H1 (cell line): ENCODE measurements at places on chromosomes 5 and 9.

- no peak for DNase-seq
Measured at GRCh38 chr9:129698254-129698757, 32.9 kb downstream of the PRRX2 start.

DNA sequence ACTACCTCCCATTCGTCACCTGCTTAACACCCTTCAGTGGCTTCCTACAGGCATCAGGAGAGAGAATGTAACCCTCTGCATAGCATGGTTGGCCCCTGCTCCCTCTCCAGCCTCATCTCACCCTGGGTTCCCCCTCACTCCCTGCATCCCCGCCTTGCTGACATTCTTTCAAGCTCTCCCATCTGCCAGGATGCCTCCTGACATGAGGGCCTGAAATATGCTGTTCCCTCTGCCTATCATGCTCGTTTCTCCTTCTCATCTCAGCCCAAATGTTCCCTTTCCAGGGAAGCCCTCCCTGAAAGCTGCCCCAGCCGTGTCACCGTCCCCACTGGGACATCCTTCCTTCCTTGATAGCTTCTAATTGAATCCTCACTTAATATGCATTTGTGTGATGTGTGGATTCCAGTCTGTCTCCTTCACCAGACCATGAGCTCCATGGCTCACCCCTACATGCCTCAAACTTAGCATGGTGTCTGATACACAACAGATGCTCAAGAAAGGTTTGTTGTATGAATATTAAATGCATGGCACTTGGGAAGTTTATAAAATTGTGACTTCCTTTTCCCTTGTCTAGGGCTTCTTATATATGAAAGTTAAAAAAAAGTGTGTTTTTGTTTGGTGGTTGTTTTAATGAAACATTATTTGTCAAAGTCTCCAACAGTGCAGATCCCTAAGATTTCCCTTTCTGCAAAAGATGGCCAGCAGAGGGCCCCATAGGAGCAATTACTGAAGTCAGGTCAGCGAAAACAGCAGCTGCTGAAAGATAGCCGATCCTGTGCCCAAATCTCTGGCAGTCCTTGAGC, 7.3 kb upstream of the C5orf58 start:
- DNase-seq, result peak; percentile 84

GRCh38 chr5:123951582-123951977, 439.6 kb downstream of the CSNK1G3 start:
- no peak for DNase-seq

- DNase-seq, result no peak
Measured at GRCh38 chr9:131598121-131598520, 52.8 kb downstream of the PRRT1B start.

- DNase-seq, result no peak
Measured at GRCh38 chr9:112503170-112503569, 16.5 kb downstream of the KIAA1958 start.

DNA sequence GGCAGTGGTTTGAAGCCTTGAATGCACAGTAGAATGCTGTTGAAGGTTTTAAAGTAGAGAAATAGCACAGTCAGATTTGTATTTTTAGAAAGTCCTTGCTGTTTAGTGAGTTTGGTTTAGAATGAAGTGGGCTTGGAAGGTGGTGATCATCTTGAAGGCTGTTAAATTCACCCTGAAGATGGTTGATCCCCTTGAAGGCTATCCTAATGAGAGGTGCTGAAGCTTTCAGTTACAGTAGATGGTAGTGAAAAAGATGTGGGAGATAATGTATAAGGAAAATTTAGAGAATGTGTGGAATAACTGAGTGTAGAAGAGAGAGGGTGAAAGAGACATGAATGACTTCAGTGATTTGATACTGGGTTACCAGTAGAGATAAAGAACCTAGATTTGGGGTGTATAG, 16.0 kb downstream of the TENT2 start:
- DNase-seq, result no peak

GRCh38 chr5:5558102-5558501, 135.6 kb downstream of the ICE1 start:
- no peak for DNase-seq

GRCh38 chr5:118984602-118985001, 3.7 kb downstream of the DTWD2 start:
- no peak for DNase-seq

GRCh38 chr9:38339087-38339486, 53.4 kb upstream of the ALDH1B1 start:
- DNase-seq, result no peak

GRCh38 chr9:92631452-92632343, 38.2 kb downstream of the IPPK start:
- no peak for DNase-seq

DNA sequence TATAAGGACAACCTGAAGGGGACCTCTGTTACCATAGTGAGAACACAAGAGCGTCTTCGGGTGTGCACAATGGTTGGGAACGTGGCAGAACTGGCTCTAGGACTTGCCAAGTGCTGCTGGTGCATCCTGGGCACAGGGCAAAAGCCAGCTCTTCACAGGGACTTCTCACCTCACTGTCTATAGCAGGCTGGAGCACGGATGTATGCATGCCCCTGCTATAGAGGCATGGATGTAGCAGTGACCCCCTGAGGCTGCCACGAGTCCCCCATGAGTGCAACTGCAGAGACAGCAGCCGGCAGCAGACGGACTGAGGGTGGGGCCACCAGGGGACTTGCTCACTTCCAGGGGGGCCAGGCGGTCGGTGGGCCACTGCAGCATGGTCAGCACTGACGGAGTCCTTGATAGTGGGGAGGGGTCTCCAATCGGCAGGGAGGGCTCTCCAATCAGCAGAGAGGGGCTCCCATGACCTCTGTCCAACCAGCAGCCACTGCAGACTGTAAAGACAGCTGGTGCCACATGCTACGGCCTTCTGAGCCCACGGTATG, 64.9 kb downstream of the SEMA4D start:
- no peak for DNase-seq

DNA sequence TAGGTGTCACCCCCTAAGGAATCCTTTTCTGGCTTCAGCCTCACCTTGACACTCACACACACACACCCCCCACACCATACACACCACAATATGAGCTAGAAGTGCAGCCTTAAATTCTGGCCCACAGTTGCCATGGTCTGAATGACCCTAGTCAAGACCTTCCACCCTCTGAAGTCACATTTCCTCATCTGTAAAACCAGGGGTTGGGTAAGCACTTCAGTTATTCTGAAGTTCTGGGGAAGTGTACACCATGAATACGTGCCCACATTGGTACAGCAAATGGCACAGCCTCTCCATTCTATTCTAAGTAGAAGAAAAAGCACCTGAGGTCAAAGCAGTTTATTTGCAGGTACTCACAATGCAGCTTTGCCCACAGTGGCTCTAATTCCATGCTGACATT, 372.8 kb upstream of the KLF4 start:
- DNase-seq, result no peak

GRCh38 chr9:75149841-75150241, 61.5 kb downstream of the OSTF1 start:
- no peak for DNase-seq

DNA sequence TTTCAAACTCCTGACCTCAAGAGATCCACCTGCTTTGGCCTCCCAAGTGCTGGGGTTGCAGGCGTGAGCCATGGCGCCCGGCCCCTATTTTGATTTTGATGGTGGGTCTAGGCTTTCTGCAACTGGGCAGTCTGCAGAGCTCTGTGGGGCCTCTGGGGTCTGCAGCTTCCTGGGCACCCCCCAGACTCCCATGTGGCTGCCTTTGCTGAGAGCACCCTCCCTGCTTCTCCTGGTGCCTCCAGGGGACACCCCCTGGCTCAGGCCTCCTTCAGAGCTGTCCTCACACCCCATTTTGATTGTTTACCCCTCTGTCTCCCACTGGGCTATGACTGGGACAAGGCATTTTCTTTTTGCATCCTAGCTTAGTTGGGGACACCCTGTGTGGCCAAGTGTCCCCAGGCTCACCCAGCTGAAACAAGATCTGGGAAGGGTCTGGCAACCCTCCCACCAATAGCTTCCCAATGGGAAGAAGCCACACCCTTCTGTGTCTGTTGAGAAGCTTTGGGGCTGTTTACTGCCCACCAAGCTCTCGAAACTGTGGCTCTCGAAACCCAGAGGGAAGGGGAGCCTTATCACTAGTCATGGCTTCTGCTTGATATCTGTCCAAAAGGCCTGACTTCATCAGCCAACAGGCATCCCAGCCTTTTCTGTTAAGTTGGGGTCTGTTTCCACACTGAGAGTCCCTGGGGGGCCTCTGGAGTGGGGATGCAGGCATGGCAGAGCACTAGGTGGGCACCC, 204.4 kb upstream of the IER5L start:
- no peak for DNase-seq

DNA sequence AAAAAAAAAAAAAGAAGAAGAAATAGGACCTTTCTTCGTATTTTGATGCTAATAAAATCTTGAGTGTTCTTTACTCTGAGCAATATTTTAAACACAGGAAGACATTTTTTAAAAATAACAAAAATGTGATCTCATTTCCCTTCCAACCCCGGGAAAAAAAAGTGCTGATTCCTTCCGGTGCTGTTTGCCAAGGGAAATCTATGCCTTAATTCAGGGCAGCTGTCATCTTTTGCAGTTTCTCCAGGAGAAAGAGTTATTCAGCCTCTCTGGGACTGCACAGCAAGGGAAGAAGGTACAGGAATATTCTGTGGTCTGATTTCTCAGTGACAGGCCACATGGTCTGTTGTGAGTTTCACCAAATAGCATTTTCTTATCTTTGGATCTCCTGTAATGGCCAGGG, 291.9 kb upstream of the IRX1 start:
- no peak for DNase-seq

- no peak for DNase-seq
Measured at GRCh38 chr5:39201160-39201780, 18.1 kb downstream of the FYB1 start.

GRCh38 chr5:71778678-71779276, 59.7 kb downstream of the CARTPT start:
- DNase-seq, result no peak

DNA sequence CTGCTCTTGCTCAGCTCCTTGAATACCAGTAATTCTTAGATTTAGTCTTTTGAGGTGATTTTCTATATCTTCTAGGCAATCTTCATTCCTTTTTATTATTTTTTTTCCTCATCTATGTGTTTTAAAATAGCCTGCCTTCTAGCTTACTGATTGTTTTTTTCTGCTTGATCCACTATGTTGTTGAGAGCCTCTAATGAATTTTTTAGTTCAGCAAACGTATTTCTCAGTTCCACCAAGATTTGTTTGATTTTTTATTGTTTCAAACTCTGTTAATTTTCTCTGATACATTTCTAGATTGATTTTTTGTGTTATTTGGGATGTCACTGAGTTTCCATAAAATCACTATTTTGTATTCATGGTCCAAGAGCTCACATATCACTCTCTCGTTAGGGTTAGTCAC, 9.5 kb downstream of the POLK start:
- DNase-seq, result no peak

DNA sequence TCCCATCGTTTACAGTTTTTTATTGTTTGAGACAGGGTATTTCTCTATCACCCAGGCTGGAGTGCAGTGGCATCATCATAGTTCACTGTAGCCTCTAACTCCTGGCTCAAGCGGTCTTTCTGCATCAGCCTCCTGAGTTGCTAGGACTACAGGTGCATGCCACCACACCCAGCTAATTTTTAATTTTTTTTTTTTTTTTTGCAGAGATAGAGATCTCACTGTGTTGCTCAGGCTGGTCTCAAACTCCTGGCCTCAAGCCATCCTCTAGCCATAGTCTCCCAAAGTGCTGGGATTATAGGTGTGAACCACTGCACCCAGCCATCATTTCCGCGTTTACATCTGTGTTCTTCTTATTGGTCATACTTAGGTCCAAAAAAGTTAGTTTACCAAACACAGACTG, 53.6 kb downstream of the FSD1L start:
- no peak for DNase-seq

GRCh38 chr5:141788296-141788970, 89.8 kb downstream of the PCDH1 start:
- no peak for DNase-seq

GRCh38 chr9:95444160-95444559, 72.6 kb downstream of the PTCH1 start:
- no peak for DNase-seq

GRCh38 chr9:113973963-113974413, 97.9 kb downstream of the ZNF618 start:
- no peak for DNase-seq

DNA sequence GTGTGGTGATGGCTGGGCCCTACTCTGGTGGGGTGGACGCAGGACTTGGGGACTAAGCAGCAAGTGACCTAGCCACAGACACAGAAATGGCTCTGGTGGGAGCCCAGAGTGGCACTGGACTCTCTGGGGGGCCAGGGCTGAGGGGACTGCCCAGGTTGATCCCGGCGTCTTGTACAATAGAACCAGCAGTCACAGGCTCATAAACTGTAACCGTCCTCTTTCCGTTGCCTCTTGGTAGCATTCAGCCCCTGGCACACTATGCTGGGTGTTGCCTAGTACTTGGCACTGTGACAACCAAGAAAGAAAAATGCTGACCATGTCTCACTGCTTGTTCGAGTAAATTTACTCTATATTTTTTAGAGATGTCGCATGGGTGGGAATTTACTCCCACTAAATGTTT, 80.5 kb downstream of the DAB2IP start:
- DNase-seq, result no peak

GRCh38 chr5:149745212-149745942, 15.3 kb downstream of the PPARGC1B start:
- no peak for DNase-seq

DNA sequence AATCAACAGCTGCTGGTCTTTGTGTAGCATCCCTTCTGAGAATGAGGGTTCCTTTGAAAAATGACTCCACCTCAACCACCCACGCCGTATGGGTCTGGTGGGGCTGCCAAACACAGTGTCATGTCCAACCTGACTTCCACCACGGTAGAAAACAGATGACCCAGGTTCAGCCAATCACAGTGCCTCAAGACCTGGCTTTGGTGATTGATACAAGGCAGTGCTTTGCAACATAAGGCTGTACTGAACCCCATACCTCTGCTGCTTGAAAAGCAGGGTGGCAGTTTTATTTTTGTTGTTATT, 11.5 kb upstream of the TGFBR1 start:
- no peak for DNase-seq
